T-cell (primary cell): ENCODE measurements at places on chromosomes 16 and 17. TPM values are rescaled to one million over a fixed set of nuclear protein-coding genes. Genes with fewer than 3 reads are reported as not detected.

IL34 gene
- total RNA-seq: 0.20 TPM

TNS4 gene
- total RNA-seq: 0.66 TPM

BIRC5 gene
- total RNA-seq: 0.67 TPM

SPATA32 gene
- total RNA-seq: 0.55 TPM

PSKH1 gene
- 28.1 TPM for total RNA-seq

MYH2 gene
- not detected for total RNA-seq

DNA sequence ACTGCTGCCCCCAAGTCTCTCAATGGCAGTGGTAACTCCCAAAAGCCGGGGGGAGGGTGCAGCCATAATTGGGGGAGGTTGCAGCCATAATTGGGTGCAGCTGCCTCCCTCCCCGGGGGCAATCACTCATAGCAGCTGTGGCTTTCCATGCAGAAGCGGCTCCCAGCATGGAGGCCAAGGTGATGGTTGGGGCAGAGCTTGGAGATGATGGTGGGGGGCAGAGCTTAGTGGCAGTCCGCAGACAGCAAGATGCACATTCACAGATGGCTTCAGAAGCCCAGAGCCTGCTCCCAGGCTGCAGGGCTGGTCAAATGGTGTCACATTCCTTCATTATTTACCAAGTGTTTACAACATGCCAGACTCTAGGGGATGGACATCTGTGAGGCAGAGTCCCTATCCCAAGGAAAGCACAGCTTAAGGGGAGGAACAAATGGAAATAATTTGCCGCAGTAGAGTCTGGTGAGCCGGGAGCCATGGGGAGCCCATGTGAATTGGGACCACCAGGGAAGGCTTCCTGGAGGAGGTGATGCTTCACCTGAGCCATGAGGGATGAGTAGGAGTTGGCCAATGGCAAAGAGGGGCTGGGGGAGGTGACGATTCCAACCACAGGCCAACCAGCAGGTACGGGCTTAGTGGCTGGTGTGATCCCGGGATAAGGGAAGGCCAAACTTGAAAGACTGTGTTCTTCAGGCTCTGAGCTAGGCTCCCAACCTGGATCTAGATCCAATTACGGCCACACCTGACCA, 8.1 kb downstream of the DOC2B start:
- DNase-seq: no peak

- DNase-seq: no peak
Measured at GRCh38 chr17:9792181-9792840, 919 bp upstream of the DHRS7C start.

DNA sequence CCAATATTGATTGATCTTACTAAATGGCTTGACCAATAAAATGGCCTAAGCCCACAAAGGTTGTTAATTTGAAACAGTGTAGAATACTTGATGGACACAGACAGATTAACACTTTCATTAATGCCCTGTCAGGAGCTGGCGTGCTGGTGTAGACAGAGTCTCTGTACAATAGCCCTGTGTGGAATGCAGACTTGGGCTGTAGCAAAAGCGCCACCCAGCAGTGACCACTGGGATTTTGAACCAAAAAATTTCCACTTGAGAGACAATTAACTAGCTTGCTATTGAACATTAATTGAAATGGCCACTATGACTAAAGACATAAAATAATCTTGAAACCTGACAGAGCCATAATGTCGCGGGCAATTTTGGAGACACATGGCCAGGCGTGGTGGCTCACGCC, 19.7 kb upstream of the GUCY2D start:
- no peak for DNase-seq

GRCh38 chr16:85114909-85115567, 2.8 kb upstream of the CIBAR2 start:
- peak; percentile 72 for DNase-seq

DNA sequence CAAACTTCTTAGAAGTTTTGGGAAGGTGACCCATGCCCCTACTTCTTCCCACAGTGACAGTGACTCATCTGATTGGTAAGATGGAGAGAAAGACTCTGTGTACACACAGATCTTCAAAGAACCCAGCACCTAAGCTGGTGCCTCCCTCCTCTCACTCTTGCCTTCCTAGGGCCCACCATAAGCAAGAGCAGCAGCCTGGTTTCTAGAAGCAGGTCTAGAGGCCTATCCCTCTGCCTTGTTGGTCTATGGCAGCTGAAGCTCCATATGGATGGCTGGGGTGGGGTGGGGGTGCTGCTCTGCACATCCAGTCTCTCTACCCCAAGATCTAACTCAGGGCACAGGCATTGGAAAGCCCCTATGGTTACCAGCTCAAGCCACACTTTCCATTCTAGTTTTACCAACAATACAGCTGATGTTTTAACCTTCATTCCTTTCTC, 47.5 kb downstream of the STAT3 start:
- peak; percentile 45 for DNase-seq

DNA sequence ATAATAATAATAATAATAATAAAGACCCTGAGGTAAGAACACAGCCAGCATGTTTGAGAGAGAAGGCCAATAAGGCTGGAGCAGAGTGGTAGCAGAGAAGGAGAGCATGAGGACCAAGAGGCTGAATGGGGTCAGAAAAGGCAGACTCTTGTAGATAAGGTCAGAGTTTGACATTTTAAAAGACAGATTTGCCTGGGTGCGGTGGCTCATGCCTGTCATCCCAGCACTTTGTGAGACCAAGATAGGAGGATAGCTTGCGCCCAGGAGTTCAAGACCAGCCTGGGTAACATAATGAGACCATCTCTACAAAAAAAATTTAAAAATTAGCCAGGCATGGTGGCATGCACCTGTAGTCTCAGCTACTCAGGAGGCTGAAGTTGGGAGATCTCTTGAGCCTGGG, 11.0 kb upstream of the WFIKKN2 start:
- DNase-seq: no peak

GRCh38 chr16:8848231-8848938, 20.4 kb downstream of the CARHSP1 start:
- DNase-seq: no peak

DNA sequence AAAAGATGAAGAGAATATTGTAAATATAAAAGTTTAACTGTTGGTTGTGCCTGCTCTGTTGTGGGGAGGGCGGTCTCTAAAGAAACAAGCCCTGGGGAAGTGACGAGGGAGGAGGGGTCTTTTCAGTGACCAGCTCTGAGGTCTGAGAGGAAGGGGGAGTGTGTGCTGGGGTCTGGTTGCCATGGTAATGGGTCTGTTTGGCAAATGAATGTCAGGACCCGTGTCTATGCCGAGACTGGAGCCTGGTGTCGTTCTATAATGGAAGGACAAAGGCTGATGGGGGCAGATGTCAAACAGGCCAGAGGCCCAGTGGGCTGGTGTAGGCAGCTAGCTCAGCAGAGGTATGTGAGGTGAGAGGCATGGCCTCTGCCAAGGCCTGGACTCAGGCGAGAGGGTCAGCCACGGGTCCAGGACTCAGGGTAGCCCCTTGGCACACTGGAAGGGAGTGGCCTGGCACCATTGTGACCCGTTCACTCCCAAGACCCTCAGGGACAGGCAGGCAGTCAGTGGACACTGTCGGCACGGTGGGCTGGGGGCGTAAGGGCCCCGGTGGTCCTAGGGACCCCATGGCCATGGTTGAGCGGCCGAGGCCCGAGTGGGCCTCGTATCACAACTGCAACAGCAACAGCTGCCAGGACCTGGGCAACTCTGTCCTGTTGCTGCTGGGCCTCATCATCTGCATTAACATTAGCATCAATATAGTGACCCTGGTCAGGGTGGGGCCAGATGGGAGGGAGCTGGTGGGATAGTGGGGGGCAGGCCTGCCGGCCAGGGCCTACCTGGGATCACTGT, at the start of gene SPEM1:
TSS of gene SPEM1 (plus strand) at position 506 of the 792 bp plus-strand sequence. CDS start at position 567, 61 bp downstream.
- DNase-seq: no peak

GRCh38 chr17:39602533-39603303, 5.0 kb downstream of the NEUROD2 start:
- DNase-seq: no peak

GRCh38 chr16:56607675-56608042, 725 bp upstream of the MT2A start:
- DNase-seq: no peak

GRCh38 chr17:31311526-31311925, 2.3 kb downstream of the EVI2B start:
- DNase-seq: no peak

GRCh38 chr17:65656390-65657250, 95.2 kb upstream of the AXIN2 start:
- DNase-seq: no peak

GRCh38 chr16:68713361-68713760, 23.7 kb upstream of the CDH1 start:
- DNase-seq: no peak

DNA sequence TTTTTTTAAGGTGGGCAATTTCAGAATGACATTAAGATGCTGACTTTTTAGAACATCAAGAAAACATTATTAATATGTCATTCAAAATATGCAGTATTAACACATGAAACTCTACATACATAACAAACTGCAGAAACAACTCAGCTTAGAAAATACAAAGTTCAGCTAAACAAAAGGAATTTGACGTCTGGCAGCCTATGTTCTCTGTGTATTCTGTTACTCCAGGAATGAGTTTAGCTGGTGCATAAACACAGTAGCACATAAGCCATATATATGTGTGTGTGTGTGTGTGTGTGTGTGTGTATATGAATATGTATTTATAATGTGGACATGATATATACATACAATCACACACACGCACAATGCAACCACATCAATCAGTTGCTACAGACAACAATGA, 413.5 kb upstream of the PSMD7 start:
- no peak for DNase-seq

DNA sequence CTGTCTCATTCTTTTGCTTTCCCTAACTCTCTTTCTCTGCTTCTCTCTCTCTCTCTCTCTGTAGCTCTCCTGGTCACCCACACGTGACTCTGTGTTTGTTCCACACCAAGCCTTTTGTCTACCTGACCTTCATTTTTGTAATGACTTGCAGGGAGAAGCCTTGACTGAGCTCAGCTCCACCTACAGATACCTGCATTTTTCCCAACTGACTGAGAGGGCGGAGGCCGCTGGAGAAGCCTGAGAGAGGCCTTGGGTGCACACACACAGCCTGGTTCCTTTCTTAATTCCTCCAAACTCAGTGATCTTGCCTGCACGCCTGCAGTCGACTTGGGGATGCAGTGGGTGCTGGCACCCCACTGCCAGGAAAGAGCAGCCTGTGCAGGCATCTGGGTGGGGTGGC, 68.8 kb downstream of the LYRM1 start:
- no peak for DNase-seq

- no peak for DNase-seq
Measured at GRCh38 chr17:79192503-79193351, 118.1 kb downstream of the ENGASE start.

- DNase-seq: no peak
Measured at GRCh38 chr17:53406907-53407306, 415.8 kb upstream of the KIF2B start.

DNA sequence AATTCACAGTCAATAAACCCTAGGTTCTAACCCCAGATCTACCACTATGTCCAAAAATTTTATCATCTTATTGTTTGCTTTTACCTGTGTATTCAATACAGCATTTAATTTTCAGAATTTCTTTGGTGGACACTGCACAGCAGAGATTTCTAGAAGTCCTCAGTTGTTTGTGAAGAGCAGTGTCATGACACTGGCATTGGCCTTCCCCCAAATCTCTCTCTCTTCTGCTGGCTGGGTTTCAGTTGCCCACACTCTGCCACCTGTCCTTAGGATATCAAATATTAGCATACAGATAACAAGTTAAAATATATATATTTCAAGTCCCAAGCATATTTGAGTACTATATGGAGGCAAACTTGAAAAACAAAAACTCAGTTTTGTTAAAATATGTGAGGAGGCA, 2.0 kb upstream of the THUMPD1 start:
- no peak for DNase-seq

DNA sequence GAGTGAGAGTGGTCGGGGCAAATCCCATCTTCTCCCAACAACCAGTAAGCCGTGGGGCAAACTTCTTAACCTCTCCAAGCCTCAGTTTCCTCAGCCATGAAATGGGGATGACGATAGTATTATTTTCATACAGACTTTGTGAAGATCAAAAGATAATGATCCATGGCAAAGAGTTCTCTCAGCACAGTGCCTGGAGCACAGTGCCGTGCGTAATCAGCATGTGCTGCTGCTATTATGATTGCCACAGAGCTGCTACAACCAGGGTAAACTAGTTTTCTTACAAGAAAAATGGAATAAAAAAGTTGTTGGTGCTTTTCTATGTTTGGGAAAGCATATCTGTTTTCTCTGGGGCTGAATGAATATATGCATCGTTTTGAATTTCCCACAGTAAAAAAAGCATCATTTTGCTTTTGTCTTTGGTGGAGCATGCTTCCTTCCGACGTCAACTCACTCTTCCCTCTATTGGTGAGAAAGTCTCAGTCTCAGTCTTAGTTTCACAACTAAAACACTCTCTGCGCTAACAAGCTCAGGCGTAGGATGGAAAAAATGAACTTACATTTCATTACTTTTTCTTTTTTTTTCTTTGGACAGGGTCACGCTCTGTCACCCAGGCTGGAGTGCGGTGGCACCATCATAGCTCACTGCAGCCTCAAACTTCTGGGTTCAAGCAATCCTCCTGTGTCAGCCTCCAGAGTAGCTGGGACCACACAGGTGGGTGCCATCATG, 37.2 kb downstream of the CDK5R1 start:
- no peak for DNase-seq

- no peak for DNase-seq
Measured at GRCh38 chr17:4969551-4970173, 2.0 kb upstream of the SPAG7 start.

DNA sequence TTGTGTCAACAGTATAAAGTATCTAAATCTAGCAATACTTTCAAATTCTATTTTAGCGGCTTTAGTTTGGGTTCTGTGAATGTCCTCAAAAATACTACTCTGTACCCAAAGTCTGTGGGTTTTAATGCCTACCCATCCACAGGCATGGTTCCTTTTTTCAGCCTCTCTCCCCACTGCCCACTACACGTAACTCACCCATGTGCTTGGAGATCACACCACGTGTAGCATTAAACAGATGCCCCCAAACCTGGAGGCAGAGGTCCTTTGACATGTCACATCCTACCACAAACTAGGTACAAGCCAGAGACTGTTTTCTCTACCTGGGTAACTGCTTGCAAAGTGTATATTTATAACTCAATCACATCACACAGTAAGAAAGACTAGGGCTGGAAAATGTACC, 5.4 kb downstream of the DYNC1LI2 start:
- DNase-seq: no peak
